LHCN-M2 (cell line): ENCODE measurements at places on chromosomes 11 and 22. TPM values are rescaled to one million over a fixed set of nuclear protein-coding genes. Genes with fewer than 3 reads are reported as not detected.

GRCh38 chr11:33064033-33064825, 24.9 kb downstream of the TCP11L1 start:
- no peak for DNase-seq

DNA sequence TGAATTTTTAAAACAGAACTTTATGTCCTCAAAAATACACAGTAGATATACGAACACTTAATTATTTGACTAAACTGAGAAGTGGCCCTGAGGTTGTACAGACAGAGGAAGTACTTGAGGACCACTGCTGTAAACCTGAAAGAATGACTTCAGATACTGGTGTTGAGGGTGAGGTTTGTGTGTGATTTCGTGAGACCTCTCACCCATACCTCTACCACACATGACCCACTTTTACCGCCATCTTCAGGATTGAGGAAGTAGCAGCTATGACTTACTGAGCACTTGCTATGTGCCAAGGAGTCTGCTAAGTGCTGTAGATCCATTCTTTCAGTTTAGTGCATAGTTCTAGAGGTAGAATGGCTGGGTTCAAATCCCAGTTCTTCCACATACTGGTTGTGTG, 21.9 kb downstream of the MMP13 start:
- DNase-seq = no peak

DNA sequence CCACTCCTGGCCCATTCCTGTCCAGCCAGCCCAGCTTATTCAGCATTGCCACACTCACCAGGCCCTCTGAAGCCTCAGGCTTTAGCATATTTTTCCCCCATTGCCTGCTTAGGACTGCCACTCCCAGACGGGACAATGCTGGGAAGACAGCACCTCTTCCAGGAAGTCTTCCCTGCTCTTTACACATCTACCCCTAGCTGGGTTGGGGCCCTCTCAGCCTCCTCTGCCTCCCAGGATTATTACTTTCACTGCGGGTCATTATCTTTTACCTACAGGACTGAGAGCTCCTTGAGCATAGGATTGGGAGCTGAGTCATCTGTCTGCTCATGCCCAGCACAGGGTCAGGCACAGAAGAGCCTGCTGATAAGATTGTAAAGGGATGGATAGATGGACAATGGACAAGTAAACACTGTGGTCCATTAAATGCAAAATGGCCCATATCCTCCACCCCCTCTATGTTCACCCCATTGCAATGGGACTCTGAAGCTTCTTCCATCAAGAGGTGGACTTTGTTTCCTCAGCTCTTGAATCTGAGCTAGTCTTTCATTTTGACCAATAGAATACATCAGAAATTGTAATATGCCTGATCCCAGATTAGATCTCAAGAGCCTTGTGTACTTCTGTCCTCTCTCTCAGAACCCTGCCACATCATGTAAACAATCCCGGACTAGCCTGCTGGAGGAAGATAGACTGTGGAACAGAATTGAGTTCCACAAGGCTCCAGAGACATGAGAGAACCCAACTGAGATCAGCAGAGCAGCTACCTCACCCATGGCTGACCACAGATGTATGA, 32.0 kb upstream of the LRRC32 start:
- DNase-seq = no peak

GRCh38 chr11:57641011-57641807, 8.5 kb downstream of the YPEL4 start:
- DNase-seq = peak; percentile 72

DNA sequence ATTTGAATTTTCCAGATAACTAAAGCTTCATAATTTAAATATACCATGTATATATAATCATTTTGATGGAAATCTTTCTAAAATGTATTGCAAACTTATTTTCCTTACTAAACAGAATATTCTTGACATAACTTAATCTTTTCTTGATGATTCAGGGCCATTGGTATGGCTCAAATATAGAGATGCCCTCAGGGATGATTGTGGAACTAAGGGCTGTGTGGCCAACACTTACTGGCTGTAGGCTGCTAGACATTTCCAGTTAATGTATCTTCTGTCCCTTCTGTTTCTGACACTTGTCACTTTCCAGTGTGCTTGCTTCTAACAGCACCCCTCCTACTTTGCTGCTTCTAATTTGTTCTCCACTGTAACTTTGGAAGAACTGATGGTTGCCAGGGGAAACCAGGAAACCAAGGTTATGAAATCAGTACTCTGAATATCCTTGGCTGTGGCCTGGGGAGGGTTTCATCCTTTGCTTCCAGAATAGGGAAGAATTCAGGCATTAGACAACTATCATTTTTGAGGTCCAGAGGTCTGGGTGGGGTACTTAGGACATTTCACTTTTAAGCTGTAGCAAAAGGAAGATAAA, 697.2 kb downstream of the ETS1 start:
- DNase-seq = peak; percentile 39

DNA sequence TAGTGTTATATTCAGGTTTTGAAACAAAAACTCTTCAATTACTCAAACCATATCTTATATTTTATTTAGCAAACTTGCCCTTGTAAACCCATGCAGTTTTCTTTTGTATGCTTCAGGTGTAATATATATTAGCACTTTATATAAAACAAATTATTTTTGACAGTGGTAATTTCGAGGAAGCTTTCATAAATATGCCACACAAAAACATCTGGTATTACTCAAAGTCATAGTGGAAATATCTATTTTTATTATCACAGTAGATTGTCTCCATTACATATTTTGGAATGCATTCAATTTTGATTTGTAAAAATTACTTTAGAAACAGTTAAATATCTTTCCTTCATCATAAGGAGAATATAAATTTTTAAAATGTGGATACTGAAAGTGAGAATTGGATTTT, 89.1 kb upstream of the FIBIN start:
- DNase-seq = no peak

- DNase-seq = no peak
Observed at GRCh38 chr11:12938590-12939247, 70.4 kb upstream of the RASSF10 start.

The CRACR2B gene
- 0.40 and 1.3 TPM in 2 replicates for total RNA-seq

The FAM83F gene
- total RNA-seq = not detected in 2 replicates
